T-helper 9 cell (primary cell): ENCODE measurements at places on chromosomes 7 and 10.

GRCh38 chr10:38072552-38072951, 21.6 kb upstream of the ZNF37A start:
- DNase-seq: no peak

GRCh38 chr10:1516492-1517165, 220.7 kb downstream of the ADARB2 start:
- DNase-seq: no peak

DNA sequence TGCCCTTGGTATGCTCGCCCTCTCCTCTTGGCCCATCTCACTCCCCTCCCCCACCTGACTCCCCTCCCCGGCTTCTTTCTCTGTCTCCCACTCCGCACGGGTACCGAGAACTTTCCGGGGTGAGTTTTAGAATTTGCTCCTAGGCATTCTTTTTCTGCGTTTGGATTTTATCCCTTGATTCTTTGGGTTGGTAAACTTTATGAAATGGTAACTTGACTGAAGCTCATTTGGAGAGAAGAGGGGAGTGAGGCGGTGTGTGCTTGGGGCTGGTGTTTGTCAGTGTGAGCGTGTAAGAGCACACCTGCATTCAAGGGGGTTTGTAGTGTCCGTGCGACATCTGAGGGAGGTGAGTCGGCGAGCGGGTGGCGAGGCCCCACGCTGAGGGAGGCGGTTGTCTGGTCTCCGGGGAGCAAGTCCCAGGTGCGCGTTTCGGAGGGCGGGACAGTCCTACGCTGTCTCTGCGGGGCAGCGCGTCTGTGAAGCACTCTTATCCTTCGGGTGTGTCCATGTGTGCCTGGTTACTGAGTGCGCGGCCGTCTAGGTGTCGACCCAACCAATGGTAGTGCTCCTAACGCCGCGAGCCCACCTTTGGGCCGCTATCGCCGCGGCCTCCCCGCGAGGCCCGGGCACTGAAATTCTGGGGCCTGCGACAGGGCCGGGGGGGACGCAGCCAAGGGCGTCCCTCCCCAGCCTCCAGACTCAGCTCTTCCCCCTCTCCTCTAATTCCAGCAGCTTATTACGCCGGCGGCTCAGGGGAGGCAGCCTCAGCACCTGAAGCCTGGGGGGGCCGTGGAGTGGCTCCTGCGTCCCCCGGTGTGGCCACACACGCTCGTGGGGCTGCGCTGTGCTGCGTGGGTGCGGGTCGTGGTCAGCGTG, 2.6 kb upstream of the ZNF503 start:
- no peak for DNase-seq

- DNase-seq: no peak
Measured at GRCh38 chr7:3297105-3297819, 3.8 kb upstream of the SDK1 start.

DNA sequence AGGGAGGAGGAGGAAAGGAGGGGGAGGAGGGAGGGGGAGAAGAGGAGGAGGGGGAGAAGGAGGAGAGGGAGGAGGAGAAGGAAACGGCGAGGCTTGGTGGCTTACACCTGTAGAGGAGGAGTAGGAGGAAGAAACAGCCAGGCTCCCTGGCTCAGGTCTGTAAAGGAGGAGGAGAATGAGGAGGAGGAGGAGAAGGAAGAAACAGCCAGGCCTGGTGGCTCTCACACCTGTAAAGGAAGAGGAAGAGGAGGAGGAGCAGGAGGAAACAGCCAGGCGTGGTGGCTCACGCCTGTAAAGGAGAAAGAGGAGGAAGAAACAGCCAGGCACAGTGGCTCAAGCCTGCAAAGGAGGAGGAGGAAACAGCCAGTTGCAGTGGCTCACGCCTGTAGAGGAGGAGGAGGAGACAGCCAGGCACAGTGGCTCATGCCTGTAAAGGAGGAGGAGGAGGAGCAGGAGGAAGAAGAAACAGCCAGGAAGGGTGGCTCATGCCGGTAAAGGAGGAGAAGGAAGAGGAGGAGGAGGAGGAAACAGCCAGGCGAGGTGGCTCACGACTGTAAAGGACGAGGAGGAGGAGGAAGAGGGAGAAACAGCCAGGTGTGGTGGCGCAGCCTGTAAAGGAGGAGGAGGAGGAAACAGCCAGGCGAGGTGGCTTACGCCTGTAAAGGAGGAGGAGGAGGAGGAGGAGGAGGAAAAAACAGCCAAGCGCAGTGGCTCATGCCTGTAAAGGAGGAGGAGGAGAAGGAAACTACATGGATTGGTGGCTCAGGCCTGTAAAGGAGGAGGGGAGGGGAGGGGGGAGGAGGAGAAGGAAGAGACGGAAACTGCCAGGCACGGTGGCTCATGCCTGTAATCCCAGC, 14.9 kb upstream of the CRCP start:
- peak; percentile 9 for DNase-seq

- peak; percentile 25 for DNase-seq
Measured at GRCh38 chr10:133127291-133128125, 32.5 kb upstream of the KNDC1 start.

DNA sequence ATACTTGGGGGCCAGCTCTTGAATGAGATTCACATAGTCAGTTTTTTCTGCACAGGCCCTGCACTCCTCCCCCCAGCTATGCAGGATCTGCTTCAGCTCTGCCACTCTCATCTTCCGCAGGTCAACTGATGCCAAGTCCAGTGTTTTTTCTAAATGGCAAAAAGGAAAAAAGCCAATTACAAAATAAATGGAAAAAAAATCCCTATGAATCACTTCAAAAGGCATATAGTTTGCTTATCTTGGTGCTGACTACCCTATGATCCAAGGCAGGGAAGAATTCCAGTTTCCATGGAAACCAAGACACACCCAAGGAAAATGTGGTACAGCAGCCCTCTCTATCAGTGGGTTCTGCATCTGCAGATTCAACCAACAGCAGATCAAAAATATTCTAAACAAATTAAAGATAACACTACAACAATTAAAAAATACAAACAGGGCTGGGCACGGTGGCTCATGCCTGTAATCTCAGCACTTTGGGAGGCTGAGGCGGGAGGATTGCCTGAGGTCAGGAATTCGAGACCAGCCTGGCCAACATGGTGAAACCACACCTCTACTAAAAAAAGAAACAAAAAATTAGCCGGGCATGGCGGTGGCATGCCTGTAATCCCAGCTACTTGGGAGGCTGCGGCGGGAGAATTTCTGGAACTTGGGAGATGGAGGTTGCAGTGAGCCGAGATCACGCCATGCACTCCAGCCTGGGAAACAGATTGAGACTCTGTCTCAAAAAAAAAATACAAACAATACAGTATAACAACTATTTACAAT, 17.6 kb downstream of the CDNF start:
- no peak for DNase-seq

DNA sequence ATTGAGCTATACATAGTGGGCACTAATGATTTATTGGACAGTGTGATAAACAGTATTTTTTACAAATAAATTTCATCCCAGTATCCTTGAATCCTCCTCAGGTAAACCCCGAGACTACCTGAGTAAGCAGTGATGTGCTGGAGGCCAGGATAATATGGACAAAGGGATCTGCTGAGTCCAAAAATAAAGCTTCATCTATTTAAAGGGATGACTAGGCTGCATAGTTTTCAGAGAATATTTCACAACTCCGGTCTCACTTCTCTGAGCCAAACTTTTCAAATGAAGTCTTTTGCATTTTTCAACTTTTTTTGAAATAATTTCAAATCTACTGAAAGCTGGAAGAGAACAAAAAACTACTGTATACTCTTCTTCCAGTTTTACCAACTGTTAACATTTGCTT, 2.5 kb downstream of the ACTR3B start:
- no peak for DNase-seq

DNA sequence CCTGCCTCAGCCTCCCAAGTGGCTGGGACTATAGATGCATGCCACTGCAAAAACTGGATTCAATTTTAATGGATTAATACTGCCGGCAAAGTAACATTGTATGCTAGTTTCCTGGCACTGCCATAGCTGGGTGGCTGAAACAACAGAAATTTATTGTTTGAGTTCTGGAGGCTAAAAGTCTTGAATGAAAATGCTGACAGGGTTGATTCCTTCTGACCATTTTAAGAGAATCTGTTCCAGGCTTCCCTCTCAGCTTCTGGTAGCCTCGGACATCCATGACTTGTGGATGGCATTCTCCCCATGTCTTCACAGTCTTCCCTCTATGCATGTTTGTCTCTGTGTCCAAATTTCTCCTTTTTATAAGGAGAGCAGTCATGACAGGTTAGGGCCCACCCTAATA, 87.3 kb upstream of the ARID5B start:
- DNase-seq: no peak

DNA sequence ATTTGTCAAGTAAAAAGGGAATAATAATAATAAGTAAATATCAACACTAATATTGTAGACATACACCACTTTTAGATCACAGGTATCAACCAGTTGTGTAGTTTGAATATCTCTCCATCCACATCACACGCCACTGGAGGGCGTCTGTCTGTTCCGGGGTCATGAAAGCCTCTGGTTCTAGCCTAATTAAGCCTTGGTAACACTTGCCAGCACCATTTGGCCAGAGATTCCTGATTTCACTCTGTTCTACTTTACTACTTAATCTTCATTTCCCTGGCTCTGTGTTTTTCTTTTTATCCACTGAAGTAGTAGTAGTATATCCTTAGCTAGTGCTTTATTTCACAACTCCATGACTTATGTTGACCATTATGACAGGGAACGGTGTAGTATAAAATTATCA, 285.6 kb upstream of the POM121L12 start:
- no peak for DNase-seq

DNA sequence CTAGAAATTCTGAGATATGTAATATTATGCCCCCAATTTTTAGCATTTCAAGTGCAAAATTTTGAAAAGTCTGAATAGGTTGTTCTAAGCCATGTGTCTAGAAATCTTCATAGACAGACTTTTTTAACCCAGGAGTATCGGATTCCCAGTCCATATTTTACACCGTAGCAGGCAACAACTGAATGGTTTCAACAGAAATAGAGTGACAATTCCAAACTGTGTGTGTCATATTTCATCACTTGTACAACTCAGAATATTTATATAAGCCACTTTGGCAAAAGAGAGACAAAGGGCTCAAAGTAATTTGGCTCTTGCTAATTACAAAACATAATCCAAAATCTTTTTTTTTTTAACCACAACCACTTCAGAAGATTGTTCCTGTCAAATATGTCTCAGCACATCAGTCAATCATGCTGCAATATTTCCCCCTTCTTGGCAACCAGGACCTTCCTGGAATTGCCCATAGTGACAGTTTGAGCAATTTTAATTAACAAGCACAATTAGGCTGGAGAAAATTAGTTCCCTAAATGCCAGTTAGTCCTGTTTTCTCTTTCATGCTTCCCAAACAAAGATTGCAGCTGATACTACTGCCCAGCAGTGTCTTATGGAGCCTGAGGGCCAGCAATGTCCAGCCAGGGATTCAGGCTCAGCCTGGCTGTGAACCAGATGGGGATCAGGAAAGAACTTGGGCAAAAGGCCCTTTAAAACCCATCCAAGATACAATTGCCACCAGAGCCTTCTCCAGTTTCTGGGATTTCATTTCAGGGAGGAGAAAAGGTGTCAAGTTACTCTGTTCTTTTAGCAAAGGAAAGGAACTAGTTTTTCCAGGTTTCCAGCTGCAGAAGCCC, 533.3 kb upstream of the GHITM start:
- no peak for DNase-seq

- no peak for DNase-seq
Measured at GRCh38 chr7:117269886-117270285, 53.0 kb downstream of the WNT2 start.
